ENCODE measurements at places on chromosomes 11 and 22.

- no peak for DNase-seq
Measured at GRCh38 chr11:6655790-6656583, at the start of gene DCHS1. DCHS1 (minus strand) TSS chr11:6655809; CDS start chr11:6641613, 14,196 bp downstream.

DNA sequence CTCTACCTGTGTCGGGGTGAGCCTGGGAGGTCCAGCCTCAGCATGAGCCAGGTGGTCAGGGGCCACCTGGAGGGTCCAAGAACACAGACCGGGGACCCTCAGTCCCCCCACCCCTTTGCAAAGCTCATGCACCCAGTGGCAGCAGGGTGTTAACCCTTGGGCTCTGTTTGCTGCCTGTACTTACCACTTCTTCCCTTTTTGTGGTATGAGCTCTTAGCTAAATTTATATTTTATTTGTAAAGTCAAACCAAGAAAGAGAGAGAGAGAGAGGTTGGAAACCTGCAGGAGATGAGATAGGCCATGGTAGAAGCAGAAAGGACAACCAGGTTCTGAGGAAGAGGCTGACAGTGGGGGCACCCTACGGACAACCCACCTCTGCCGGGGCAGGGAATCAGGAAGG is 29.9 kb downstream of the IL10RA start:
- DNase-seq: no peak

GRCh38 chr11:34647131-34647530 is 26.2 kb downstream of the EHF start:
- no peak for DNase-seq

- no peak for DNase-seq
Measured at GRCh38 chr22:27490080-27490479, 311.5 kb downstream of the MN1 start.

DNA sequence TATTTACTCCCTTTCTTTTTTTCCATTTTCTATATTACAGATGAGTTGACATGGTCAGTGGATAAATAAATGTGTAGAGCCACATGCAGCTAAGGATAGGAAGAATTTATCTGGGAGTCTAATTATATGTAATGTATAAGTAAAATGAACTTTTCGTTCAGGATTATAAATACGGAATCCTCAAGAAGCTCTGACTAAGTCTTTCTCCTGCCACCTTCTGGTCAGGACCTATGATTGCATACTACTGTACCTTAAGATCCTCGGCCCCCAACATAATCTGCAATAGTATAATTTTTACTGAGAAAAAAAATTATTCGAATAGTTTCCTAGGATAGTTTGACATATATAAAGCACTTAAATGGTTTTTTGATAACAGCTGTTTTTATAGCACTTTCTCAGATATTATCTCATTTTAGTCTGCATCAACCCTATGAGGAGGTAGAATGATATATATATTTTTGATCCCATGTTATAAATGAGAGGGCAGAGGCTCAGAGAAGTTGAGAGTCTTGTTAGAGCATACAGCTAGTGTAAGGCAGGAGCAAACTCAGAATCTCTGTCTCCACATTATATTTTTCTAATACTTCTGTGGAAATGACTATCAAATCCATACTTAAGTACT is 36.1 kb downstream of the CCDC90B start:
- no peak for DNase-seq

- no peak for DNase-seq
Measured at GRCh38 chr11:99973993-99974392, 713.1 kb upstream of the ARHGAP42 start.

- no peak for DNase-seq
Measured at GRCh38 chr22:39225591-39225990, 19.2 kb downstream of the PDGFB start.

DNA sequence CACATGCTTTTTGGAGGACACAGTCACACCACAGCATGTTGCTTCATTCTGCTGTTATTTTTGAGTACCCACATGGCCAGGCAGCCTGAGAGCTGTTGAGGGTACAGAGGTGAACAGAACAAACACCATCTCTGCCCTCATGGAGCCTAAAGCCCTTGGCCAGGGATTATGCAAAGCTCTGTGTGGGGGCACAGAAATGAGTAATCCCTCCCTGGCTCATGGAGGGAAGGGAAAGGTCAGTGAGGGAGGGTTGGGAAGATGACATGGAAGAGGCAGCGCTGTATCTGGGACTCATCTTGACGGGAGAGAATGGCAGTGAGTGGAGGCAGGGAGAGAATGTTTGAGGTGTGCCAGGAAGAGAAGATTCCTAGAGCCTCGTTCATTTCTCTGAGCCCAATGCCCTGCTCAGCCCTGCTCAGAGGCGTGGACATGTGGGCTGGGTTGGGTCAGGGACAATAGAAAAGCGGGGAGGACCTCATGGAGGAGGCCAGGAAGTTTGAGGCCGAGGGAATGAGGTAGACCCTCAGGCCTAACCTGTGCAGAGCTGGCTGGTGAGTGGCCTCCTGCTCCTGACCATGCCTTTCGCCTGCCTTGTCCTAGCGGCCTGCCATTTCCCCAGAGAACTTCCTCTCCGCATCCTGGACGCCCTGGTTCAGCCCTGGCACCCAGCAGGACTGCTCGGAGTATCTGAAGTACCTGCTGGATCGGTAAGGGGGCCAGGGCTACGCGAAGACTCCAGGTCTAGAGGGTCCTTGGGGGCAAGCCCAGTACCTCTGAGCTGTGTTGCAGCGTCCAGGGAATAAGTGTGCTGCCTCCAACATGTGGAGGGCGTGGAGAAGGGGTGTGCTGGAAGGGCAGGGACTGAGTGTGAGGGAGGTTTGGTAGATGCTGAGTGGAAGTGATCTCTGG is 19.8 kb downstream of the USP35 start:
- DNase-seq: no peak

GRCh38 chr11:129917231-129917630 is 21.9 kb upstream of the NFRKB start:
- DNase-seq: no peak

DNA sequence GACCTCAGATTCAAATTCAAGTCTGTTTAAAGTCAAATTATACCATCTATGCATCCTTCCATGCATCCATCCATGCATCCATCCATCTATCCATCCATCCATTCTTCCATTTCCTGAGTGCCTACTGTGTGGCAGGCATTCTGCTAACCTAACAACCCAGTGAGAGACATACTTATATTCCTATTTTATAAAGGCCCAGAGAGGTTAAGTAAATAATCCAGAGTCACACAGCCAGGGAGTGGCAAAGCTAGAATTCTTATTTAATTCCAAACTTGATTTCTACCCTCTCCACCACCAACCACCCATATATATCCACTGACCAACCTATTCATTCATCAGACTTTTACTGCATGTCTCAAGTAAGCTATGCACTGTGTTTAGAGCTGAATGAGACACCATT is 53.8 kb downstream of the LRRC74B start:
- DNase-seq: no peak

DNA sequence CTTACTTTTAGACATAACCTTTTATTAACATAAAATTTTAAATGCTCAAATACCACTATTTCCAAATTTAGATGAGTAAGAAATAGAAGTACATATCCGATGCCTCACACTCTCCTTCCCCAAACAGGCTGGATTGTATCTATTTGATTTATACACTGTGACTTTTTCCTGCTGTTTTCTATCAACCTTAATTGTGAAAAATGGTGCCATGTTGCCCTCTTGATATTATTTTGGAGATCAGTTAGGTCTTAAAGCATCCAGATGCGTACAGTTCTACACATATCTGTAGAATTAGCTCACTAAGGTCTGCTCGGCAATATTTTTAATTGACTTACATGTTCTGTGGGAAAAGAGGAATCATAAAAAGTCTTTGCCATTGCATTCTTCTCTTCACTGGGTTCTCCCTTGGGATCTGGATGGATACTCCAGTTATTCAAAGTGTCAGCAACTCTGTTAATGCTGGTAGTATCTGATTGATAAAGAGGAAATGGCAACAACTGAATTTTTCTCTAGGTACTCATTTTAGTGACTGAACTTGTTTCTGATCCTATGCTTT is 27.2 kb downstream of the EIF3M start:
- DNase-seq: no peak

DNA sequence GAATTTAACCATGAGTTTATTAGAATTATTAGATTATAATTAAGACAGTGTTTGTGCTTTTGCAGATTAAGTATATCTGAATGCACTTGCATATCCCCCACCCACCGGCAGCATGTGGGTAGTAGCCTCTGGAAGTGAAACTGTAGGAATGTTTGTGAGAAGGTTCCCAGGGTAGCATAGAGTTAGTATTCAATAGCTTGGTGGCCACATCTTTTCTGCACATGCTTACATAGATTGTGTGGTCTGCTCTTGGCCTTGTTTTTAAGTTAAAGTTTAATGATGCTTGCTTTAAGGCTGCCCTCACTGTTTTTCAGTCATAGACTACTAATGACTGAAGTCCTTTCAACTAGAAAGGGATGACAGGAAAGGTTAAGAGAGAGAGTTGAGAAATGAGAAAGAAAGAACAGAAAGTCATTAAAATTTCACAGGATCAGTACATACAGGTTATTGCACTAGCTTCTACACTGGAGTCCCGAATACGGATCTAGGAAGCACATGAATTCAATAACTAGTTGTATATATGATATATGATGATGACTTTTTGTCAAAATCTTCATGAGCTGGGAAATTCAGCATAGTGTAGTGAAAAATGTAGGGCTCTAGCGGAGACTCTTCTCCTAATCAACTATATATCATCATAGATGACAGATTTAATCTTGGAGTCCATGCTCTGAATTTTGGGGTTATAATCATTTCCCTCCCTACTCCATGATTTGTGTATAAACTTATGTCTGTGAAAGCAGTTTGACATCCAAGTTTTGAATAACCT is 137.1 kb downstream of the ARHGAP42 start:
- no peak for DNase-seq

DNA sequence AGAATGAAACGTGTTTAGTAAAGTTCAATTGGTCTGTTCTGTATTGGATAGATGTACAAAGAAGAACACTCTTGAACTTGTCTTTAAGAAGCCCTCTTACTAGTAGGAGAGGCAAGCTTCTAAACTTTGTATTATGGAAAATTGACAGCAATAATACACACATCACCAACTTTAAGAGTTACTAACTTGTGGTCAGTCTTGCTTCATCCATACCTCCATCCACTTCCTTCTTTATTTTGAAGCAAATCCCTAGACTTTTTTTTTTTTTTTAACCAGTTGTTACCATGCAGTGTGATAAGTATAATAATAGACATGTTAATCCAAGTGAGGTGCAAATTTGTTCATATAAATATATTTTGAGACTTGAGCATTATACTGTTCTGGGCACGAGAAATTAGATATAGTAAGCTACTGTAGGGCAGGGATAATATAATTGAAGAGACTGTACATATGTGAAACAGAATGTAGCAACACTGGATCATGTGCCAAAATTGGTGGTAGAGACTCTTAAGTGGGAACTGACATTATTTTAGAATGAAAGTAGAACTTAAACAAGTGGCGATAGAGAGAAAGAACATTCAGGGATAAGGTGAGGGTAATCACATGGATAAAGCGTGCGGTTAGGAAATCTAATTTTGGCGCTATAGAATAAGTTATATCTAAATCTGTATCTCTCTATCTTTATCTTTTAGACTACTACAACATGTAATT is 6.5 kb downstream of the FAR1 start:
- DNase-seq: no peak

DNA sequence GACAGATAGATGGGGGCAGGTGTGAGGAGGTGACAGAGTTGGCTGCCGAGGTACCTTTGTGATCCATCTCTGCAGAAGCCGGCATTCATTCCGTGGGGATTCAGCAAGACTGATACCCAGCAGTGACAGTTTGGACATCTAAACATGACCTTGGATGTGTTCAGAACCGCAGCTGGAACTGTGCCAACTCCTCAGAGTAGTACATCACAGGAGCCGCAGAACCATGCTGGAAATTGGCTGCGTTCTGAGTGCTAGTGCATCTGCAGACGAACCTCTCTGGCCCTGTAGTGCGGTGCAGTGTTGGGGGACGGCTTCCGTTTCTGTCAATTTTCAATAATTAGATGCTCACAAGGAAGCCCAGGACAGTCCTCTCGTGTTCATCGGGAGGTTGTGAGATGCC is 772.1 kb downstream of the NTM start:
- DNase-seq: no peak

DNA sequence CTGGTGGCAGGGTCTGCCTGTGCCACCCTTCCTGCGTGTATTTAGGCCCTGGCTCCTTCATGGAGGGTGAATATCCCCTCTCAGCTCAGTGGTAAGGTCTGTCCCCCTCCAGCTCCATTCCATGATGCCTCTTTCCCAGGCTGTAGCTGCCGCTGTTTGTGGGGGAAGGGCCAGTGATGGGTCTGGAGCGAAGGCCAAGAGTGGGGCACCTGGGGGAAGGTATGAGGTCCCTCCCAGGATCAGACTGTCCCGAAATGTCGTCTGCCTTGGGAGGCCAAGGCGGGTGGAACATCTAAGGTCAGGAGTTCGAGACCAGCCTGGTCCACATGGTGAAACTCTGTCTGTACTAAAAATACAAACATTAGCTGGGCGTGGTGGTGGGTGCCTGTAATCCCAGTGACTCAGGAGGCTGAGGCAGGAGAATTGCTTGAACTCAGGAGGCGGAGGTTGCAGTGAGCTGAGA is 1.1 kb downstream of the CD151 start:
- DNase-seq: no peak

- no peak for DNase-seq
Measured at GRCh38 chr11:78418584-78419211, 1.1 kb upstream of the GAB2 start.

GRCh38 chr11:134521001-134521400 is 109.0 kb upstream of the B3GAT1 start:
- DNase-seq: no peak

DNA sequence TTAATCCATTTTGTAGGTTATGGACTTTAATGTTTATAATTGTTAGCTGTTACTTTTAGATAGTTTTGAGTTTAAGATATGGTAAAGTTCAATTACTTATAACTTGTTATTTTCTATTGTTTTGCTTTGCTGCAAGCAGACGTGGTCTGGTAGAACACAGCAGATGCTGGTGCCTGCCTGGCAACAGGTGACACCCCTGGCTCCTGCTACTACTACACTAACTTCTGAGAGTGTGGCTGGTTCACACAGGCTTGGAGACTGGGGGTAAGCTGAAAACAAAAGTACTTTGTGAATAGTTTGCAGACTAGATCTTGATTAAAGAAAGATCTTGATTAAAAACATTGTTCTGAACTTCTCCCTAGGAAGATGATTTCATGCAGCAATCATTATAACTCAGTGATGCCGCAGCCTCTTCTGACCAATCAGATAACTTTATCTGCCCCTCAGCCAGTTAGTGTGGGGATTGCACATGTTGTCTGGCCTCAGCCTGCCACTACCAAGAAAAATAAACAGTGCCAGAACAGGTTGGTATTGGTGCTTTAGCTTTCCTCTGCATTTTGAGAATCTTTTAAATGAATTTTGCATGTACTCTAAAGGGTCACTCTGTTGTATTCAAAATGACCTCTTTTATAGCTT is 90.4 kb downstream of the HIPK3 start:
- DNase-seq: no peak

DNA sequence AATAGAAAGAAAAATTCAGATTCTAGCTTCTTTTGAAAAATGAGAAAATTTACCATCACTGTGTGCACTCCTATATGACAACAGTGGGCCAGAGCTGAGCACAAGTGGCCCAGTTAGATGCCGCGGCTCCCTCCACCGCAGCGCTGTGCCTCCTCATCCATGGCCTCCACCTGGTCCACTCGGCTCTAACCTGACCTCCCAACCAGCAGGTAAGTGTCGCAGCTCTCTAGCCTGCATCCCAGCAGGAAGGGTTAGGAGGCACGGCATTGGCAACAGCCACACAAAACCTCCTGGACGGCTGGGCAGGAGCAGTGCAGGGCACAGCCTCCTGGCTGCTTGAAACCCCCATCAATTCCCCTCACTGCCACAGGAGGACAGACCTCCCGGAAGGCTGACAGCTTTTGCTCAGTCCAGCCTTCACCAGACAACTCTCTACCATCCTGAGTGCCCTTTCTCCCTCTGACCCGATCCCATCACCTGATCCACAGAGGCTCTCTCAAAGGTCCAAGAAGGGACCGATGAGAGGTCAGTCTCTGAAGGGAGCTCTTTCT is 76.1 kb downstream of the RPL27A start:
- no peak for DNase-seq
